ENCODE measurements at places on chromosomes 7 and 10.

DNA sequence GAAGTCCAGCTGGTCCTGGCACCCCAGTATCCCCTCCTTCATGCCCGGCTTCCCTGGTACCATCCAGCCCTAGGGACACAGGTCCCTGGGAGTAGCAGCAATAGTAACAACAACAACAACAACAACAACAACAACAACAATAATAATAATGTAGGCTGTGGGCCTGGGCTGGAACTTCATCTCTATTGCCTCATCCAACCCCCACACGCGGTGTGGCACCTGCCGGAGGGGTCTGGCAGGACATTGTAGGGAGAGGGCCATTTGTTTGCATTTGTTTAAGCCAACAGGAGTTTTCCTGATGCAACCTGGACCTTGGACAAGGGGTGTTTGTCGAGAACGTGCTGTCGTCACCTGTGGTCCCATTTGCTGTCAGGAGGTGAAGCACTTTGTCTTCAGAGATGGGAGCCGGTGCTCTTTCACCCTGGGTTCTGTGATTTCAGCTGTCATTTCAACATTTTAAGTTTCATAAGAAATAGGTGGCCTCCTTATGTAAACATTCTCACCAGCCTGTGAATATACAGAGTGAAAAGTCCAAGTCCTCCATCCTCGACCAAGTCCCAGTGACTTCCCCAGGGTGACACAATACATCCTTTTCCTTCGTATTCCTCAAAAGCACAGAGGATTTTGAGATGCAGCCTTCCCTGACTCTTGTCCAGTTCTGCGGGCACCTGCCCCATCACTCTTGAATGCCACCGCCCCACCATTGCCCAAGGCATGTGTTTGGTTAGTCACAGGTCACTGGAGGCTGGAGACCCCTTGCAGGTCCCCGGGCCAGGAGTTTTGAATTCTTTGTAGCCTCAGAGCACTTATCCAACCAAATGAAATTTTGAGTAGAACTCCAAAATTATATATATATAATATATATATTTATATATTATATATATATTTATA lies 9.2 kb downstream of the LHPP start:
- DNase-seq = no peak

DNA sequence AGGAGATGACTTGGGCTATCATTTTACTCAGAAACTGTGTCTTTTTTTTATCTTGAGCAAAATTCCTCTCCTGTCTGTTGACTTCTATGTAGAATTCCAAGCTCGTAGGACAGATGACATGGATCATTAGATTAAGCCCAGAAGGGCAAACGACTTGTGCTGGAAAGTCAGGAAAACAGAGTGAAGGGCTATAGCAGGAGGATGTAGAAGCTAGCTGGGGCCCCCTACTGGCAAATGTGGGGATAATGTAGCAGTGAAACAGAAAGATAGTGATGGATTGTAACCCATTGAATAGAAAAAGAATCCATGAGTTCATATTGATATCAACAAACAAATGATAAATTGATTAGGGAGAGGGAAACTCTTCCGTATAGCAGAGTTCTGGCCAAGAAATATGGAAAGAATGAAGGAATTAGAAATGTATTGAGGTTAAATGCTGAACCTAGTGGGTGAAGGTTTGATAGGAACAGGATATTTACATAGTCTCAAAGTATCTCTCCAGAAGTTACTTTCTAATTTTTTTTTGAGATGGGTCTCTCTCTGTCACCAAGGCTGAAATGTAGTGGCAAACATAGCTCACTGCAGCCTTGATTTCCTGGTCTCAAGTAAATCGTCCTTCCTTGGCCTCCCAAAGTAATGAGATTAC lies 103.6 kb downstream of the LYZL1 start:
- no peak for DNase-seq

- DNase-seq = no peak
These were observed 11.7 kb upstream of the LFNG start for GRCh38 chr7:2507917-2508306.

DNA sequence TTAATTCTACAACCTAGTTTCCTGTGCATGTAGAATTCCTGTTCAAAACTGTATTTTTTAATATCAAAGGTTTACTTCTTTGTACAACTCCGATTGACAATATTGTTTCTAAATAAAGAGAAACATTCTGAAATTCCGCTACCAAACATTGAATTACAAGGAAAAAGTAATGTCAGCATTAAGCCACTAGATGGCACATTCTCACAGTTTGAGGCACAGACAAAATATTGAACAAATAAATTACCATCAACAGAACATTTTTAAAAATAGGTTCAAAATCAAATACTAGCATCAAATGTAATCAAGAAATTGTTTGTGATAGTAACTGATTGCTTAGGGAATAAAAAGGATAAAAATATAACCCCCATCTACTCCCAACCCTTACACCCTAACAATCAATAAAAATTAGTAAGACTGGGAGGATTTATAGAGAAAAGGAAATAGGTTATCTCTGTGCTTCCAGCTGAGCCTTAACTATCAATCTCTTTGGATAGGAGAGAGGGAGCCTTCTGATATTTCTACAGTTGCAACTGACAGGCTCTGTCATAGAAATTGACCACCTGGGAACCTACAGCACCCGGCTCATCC lies 86.6 kb upstream of the C7orf33 start:
- DNase-seq = no peak

- no peak for DNase-seq
These were observed 319.8 kb downstream of the LRMDA start for GRCh38 chr10:75751232-75751631.

- no peak for DNase-seq
These were observed 72.7 kb downstream of the SEM1 start for GRCh38 chr7:96636979-96637378.
